ENCODE measurements at places on chromosomes 1 and 21.
A peak's percentile ranks its signal among the peaks of the same experiment; 100 is the strongest.

DNA sequence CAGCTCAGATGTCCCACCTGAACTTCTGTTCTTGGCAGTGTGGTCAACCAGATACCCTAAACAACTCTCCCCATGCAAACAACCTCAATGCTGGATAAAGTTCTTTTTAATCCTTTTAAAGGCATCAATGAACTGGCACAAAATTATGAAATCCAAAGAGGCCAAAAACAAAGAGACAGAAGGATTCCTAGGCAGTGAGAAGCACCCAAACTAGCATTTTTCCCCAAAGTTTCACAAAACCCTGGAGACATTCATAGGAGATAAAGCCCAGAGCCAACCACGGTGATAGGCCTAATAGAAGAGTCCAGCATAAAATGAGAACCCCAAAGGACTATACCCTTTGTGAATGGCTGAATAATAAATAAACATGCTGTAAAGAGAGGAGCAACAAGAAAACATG lies 50.7 kb downstream of the MATN1 start:
- no peak for DNase-seq

- no peak for DNase-seq
Observed at GRCh38 chr1:55684131-55684650, 469.0 kb upstream of the USP24 start.

- DNase-seq = no peak
Observed at GRCh38 chr1:164369698-164370365, 189.2 kb upstream of the PBX1 start.

- no peak for DNase-seq
Observed at GRCh38 chr21:35394049-35394448, 344.9 kb upstream of the RUNX1 start.

- no peak for DNase-seq
Observed at GRCh38 chr1:202130816-202131522, 8.3 kb downstream of the GPR37L1 start.

DNA sequence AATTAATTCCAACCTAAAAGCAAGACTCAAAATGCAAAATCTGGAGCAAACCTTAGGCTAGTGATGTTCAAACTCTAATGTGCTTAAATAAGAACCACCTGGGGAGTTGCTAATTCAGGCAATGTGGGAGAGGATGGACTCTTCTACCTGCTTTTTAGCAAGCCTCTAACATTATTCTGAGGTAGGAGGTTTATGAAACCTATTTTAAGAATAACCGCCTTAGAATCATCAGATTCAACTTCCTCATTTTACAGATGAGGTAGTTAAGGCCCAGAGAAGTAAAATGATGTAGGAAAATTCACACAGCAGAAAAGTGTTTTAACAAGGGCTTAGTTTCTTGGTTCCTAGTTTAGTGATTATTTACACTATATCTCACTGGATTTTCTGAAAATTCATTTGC lies 8.6 kb upstream of the NTNG1 start:
- no peak for DNase-seq

- DNase-seq = no peak
Observed at GRCh38 chr21:35203093-35203977, 154.2 kb upstream of the RUNX1 start.

DNA sequence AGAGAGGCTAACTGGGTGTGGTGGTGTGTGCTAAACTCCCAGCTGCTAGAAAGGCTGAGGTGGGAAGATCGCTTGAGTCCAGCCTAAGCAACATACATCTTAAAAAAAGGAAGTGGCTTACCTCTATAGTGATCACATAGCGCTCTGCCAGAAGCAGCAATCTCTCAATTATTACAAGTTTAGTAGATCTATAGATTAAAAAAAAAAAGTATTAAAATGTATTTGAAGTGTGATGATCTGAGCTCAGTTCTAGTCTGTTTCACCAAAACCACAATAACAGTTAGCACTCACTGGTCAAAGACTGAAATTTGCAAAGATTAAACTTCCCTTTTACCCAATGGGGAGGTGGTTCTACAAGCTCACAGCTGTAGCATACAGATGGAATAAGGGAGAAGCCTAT lies 76.3 kb downstream of the USP24 start:
- DNase-seq = no peak

DNA sequence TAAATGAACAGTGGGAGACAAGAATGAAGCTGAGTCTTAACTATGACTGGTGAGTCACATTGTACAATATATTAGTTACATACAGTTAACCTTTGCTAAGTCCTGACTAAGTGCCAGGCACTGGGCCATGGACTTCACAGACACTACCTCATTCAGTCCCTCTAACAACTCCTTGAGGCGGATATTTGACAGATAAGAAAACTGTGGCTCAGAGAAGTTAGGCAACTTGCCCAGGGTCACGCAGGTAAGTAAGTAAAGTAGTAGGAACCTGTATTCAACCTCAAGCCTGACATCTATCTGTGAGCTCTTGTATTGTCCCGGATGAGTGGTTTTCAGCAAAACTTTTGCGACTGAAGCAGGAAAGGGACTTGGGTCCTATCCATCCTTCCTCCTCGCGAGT lies 62.1 kb downstream of the GNG12 start:
- no peak for DNase-seq

GRCh38 chr21:44049182-44049581 lies 37.1 kb downstream of the TRAPPC10 start:
- no peak for DNase-seq

DNA sequence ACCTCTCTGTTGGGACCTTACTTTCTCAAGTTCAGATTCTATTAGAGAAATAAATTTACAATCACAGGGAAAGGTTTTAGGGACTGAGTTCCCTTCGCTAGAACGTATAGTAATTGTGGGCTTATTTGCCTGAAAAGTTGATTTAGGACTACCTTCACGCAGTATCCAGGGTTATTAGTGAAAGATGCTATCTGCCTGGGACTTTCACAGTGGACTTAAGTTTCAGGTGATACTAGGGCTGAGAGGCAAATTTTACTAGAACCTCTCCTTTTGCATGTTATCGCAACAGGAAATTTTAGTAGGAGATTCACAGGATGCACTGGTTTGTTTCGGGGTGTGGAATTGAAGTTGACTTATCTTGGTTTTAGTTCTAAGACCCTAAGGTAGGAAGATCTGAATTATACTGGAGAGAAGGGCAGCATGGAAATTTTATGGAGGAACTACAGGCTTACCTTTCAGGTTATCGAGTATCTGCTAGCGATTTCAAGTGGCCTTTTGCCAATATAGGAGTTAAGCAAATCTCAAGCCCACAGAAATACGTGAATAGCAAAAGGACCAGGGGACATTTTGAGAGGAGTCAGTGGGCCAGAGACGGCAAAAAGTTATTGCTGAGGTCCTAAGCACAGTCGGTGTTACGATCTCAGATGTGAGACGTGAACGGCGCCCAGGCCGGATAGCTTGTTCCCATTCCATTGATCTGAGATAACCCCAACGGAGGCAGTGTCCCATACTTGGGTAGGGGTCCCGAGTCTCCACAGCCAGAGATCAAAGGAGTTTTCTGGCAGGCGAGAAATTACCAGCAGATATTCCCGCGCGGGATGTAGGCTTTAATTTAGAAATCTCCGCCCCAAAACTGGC lies 723 bp upstream of the GNAI3 start:
- no peak for DNase-seq

GRCh38 chr1:183693521-183693920 lies 40.4 kb upstream of the APOBEC4 start:
- DNase-seq = no peak

DNA sequence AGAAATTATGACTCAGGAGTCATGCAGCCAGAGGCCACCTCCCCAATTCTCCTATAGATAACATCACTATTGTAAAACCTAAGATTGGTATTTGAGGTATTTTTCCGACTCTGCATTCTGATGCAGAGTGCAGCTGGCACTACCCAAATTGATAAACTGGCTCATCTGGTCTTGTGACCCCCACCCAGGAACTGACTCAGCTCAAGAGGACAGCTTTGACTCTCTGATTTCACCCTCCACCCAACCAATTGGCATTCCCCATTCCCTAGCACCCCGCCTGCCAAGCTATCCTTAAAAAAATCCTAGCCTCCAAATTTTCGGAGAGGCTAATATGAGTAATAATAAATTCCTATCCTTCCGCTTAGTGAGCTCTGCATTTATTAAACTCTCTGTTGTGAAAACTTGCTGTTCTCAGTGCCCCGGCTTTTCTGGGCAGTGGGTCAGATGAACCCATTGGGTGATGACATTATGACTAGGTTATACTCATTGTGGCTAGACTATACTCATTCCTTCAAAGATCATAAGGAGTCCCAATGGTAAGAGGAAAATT lies 39.4 kb upstream of the EPS15 start:
- no peak for DNase-seq

- DNase-seq = no peak
Observed at GRCh38 chr21:25254491-25255174, 352.6 kb downstream of the MRPL39 start.

- DNase-seq = peak; percentile 57
Observed at GRCh38 chr1:47507881-47508701, 70.2 kb downstream of the FOXD2 start.

DNA sequence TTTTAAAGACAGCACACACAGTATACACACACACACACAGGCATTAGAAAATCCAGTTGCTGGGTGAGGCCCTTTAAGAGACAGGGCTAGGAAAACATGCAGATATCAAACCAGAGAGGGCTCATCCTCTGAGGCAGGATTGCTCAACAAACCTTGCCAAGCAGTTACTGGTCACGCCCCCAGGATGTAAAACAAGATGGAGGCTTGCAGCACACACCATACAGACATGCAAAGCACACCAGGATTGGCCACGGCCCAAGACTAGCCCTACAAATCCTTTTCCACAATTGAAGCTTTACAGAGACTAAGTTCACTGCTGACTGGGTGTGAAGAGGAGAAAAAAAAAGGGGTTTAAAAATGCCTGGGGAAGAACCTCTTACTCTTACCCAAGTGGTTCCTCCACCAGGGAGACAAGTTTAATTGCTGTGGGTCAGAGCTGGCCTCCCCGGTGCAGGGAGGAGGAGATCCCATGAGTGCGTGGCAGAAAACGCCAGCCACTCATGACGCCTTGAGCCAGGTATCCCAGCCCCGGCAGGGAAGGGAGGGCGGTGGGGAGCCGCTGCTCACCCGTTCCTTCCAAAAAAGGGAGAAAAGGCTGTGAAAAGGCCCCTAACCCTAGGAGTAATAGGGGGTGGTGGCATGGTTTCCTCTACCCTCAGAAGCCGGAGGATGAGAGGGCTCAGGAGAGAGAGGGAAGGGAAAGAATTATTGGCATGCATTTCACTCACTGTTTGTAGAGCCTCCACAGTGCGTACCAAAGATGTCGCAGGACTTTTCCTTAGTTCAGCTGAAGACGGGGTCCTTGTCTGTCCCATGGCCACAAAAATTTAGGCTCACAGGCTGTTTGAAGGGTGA lies 594.6 kb upstream of the ZP4 start:
- no peak for DNase-seq

- DNase-seq = no peak
Observed at GRCh38 chr1:59356627-59357026, 59.7 kb downstream of the FGGY start.

- no peak for DNase-seq
Observed at GRCh38 chr1:203408486-203409481, 57.9 kb upstream of the FMOD start.

DNA sequence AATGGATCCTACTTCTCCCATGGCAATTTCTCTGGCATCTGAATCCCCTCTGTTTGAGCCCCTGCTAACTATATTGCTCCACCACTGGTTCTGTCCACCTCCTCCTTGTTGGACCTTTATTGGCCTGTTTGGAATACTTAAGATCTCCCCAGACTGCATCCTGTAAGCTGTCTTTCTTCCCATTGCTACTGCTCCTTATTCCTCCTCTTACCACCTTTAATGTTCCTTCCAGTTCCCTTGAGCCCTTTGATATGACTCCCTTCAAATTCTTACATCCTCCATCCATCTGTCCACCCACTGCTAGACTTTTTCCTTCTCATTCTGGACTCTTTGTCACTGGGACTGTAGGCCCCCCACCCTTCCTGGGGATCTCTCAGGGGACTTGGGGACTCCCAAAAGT lies 31.0 kb downstream of the LRIG2 start:
- DNase-seq = no peak

- no peak for DNase-seq
Observed at GRCh38 chr1:86567341-86567740, 20.5 kb downstream of the CLCA4 start.

DNA sequence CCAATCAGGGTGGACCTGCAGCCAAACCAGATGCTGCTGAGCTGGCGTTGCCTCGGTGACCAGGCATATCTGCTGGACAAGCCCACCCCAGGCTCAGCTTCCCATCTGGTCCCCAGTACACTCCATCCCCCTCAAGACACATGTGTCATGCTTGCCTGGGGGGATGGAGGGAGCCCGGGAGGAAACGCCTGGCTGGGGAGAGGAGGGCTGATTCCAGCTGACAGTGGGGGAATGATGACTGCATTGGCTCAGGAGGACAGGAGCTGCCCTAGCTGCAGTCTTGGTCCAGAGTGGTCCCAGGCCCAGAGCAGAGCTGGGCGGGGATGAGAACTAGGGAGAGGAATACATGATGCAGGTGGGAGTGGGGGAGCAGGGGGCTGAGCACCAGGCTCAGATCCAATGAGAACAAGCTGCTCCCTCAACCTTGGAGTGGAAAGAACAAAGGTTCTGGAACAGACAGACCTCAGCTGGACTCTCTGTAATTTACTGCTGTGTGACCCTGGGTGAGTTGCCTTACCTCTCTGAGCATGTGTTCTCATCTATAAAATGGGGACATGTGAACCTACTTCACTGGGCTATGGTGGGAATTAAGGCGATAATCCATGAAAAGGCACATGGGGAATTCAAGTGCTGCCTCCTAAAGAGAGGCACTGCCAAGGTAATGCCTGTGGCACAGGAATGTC lies 23.1 kb upstream of the ECE1 start:
- DNase-seq = no peak

Data from H1 (cell line).